Activated naive CD8-positive, alpha-beta T cell treated with anti-CD3 and anti-CD28 coated beads, Interleukin-2, amount 50 U/mL, for 24 hours (primary cell): ENCODE measurements at places on chromosomes 3 and 15.

- DNase-seq, result no peak
These were observed 92.2 kb downstream of the TBC1D2B start for GRCh38 chr15:77985031-77985930.

DNA sequence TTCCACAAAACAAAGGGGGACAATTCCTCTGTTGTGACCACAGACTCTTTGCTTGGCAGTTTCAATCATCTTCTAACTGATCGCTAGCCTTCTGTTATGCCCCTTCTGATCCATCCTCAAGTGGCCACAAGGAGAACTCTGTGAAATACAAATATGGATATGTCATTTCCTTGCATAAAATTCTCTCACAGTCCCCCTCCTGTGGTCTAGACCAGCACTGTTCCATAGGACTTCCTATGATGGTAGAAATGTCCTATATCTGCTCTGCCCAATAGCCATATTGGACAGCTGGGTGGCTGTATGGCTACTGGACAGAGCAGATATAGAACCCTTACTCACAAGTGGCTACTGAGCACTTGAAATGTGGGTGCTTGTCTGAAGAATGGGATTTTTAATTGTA lies 25.9 kb upstream of the SNRK start:
- DNase-seq, result no peak

DNA sequence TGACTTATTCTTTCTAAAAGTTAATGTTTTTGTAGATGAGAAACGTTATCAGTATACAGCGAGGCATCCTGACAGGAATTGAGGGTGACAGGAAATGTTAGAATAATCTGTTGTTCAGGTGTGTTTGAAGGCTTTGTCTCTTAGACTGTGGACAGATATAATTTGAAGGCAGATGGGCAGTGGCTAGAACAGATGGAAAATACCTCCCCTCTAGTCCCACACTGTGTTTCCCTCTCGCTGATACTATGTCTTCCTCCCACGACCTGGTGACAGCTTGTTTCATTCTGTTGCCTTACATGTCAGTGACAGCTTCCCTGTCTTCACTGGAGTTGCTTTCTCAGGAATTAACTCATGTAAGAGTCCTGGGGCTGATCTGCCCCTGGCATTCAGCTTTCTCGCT lies 125.3 kb downstream of the MYRIP start:
- no peak for DNase-seq

DNA sequence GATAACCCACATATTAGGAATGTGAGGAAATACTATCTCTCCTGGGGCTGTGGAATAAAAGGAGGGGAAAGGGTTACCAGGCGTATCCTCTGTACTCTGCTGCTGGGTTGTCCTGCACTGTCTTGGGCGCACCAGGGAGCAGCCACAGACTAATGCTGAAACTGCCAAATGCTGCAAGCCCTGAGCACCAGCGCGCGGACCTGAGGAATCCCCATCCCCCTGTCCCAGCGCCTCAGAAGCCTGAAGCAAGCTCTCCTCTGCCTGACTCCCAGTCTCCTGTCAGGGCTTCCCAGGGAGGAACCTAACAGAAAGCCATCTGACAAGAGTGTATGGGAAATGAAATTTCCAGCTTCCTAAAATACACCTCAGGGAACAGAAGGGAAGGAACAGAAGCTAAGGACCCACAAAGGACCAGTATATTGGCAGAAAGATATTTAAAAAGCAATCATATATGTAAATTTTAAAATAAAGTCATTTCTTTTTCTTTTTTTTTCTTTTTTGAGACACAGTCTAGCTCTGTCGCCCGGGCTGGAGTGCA lies 158.3 kb upstream of the C2CD4B start:
- no peak for DNase-seq

GRCh38 chr15:70680817-70681216 lies 82.5 kb downstream of the UACA start:
- DNase-seq, result no peak

GRCh38 chr15:94403331-94403730 lies 172.0 kb downstream of the MCTP2 start:
- DNase-seq, result no peak

DNA sequence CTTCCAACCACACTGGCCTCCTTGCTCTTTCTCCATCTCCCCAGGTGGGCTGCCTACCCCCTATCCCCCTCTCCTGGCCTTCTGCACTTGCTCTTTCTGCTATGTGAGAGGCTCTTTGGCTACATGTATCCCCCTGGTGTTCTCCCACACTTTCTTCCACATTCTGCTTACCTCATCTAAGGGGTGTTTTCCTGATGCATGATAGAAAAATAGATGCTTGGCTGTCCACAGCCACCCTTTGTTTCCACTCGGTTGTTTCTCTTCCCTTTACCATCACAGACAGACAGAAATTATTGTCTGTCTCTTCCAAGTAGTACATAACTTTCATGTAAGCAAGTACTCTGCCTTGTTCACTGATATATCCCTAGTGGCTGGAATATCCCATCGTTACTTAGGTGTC lies 39.2 kb downstream of the MCTP2 start:
- DNase-seq, result no peak

GRCh38 chr3:38314764-38315487 lies 31.7 kb upstream of the XYLB start:
- DNase-seq, result no peak

- no peak for DNase-seq
These were observed 39.8 kb upstream of the IREB2 start for GRCh38 chr15:78398076-78398825.

DNA sequence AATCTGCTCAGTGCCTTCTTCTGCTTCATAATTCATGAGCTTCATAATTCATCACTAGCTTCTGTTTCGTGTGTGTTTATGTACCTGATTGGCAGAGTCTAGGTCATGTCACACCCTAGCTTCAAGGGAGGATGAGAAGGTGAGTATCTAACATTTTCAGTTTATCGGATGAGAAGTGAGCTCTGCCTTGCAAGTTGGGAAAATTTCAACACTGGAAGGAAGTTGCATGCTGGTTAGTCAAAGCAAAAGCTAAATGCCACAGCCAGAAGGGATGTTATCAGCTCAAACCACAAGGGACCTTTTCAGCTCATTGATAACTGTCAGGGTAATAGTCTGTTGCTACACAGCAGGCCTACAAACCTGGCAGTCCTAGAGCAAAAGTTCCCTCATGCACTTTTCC lies 7.3 kb upstream of the TNFSF10 start:
- DNase-seq, result no peak

- DNase-seq, result no peak
These were observed 60.2 kb downstream of the FILIP1L start for GRCh38 chr3:100053951-100054620.

DNA sequence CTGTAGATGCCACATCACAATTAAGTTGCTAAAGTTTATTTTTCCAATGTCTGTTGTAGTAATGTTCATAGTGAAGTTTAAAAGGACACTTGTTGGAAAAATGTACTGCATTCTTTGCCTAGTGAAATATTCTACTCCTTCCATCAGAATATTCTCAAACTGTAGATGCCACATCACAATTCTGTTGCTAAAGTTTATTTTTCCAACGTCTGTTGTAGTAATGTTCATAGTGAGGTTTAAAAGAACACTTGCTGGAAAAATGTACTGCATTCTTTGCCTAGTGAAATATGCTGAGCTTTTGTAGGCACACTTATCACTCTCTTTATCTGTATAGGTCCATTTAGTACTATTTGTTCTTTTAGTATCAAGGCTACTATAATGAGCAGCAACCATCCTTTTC lies 836.1 kb downstream of the NAALADL2 start:
- no peak for DNase-seq

- no peak for DNase-seq
These were observed 14.0 kb downstream of the VGLL4 start for GRCh38 chr3:11629716-11630115.
